ENCODE measurements at places on chromosomes 13 and 19.

- no peak for DNase-seq
Observed at GRCh38 chr13:91644806-91645205, 246.4 kb downstream of the GPC5 start.

GRCh38 chr13:51800486-51800885 lies 3.5 kb downstream of the DHRS12 start:
- DNase-seq: no peak

DNA sequence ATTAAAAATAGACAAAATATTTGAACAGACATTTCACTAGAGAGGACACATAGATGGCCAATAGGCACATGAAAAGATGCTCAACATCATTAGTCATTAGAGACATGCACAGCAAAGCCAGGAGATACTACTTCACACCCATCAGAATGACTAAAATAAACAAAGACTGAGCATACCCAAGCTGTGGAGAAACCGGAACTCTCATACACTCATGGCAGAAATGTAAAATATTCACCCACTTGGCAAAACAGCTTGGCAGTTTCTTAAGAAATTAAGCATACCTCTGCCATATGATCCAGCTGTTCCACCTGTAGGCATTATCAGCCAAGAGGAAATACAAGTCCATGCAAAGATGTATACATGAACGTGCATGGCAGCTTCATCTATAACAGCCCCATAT lies 213.4 kb downstream of the TSHZ3 start:
- no peak for DNase-seq

DNA sequence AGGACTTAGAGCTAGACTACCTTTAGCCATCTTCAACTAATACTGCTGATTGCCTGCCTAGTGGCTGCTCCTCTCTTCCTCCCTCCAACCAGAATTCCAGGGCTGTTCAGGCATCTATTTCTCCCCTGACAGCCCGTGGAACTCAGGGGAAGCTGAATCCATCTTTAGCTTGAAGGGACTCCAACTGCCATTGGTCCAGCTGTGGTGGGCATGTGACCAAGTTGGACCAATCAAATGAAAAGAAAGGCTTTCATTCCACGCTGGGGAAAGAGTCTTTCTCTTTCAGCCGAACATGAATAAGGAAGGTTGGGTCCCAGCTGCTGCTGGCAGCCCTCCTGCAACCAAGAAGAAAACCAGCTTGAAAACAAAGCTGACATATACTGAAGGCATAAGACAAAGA lies 168.5 kb upstream of the OBI1 start:
- no peak for DNase-seq

GRCh38 chr19:2056837-2057192 lies 5.8 kb upstream of the MKNK2 start:
- no peak for DNase-seq

- DNase-seq: no peak
Observed at GRCh38 chr19:18665771-18666202, 17.7 kb upstream of the CRTC1 start.

GRCh38 chr19:10008184-10008765 lies 2.0 kb downstream of the COL5A3 start:
- no peak for DNase-seq

- DNase-seq: peak; percentile 86
Observed at GRCh38 chr19:2474232-2475017, 1.5 kb upstream of the GADD45B start.

- DNase-seq: no peak
Observed at GRCh38 chr13:30881191-30881651, 24.9 kb upstream of the MEDAG start.

DNA sequence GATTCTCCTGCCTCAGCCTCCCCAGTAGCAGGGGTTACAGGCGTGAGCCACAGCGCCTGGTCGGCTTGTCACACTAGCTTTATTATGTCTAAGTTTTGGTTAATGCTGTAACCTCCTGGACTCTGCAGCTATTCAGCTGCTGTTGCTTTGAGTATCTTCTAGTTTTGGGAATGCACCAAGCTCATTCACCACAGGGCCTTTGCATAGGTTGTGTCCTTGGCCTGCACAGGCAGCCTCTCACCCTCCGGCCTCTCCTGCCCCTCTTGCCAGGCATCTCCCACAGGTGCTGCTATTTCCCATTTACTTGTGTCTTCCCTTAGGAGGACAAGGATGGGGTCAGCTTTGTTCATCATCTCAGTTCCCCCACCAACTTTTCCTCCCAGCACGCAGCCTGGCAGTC lies 2.4 kb upstream of the CCDC9 start:
- no peak for DNase-seq

- no peak for DNase-seq
Observed at GRCh38 chr13:101739382-101740178, 287.1 kb downstream of the ITGBL1 start.

GRCh38 chr13:24887759-24888158 lies 123.8 kb downstream of the RNF17 start:
- no peak for DNase-seq

GRCh38 chr13:26423629-26424028 lies 133.9 kb upstream of the WASF3 start:
- no peak for DNase-seq

GRCh38 chr13:48066310-48066989 lies 28.5 kb downstream of the MED4 start:
- DNase-seq: no peak

GRCh38 chr13:29888306-29888705 lies 37.9 kb upstream of the UBL3 start:
- no peak for DNase-seq

DNA sequence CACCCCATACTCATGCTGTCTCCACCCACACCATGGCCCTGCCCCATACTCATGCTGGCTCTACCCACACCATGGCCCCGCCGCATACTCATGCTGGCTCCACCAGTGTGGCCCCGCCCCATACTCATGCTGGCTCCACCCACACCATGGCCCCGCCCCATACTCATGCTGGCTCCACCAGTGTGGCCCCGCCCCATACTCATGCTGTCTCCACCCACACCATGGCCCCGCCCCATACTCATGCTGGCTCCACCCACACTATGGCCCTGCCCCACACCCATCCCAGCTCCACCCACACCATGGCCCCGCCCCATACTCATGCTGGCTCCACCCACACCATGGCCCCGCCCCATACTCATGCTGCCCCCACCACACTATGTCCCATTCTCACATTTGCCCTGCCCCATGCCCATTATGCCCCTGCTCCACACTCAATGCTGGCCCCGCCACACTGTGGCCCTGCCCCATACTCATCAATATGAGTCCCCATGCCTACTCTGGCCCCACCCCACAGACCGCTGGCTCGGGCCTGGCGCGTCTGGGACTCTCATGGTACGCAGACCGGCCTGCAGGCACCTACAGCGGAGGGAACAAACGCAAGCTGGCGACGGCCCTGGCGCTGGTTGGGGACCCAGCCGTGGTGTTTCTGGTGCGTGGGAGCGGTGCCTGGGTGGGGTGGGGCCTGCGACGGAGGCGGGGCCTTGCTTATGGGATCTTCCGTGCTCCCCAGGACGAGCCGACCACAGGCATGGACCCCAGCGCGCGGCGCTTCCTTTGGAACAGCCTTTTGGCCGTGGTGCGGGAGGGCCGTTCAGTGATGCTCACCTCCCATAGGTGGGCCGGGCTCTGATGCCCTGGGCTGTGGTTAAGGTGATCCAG lies 3.7 kb upstream of the ARHGAP45 start:
- DNase-seq: no peak

GRCh38 chr13:75960538-75960994 lies 324.4 kb downstream of the LMO7 start:
- DNase-seq: no peak

DNA sequence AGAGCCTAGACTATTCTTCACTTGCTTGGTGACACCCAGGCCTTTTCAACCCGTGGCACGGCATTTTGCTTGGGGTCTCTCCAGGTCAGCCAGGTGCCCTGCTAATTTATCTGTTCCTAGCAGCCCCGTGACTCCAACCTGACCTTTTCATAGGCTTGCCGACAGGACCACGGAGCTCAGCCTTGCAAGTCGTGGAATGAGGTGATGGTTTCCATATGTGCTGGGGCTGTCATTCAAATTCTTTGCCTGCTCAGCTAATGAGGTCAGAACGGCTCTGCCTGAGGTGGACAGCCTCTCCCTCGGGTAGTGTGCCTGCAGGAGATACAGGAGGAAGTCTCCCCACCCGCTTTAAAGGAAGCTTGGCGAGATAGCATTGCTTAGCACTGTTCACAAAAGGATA lies 61.0 kb downstream of the SHISA2 start:
- DNase-seq: no peak

GRCh38 chr19:32392901-32393300 lies 12.7 kb upstream of the DPY19L3 start:
- no peak for DNase-seq

DNA sequence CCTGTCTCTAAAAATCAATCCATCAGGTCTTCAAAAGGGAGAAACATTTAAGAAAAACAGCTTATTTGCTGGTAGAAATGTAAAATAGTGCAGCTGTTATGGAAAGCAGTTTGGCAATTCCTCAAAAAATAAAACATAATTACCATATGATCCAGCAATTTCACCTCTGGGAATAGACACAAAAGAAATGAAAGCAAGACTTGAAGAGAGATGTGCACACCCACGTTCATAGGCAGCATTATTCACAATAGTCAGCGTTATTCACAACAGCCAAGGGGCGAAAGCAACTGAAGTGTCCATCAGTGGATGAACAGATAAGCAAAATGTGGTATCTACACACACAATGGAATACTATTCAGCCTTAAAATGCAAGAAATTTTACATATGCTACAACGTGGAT lies 45.1 kb upstream of the DOCK9 start:
- DNase-seq: no peak

- no peak for DNase-seq
Observed at GRCh38 chr13:80237646-80238045, 103.3 kb downstream of the SPRY2 start.

DNA sequence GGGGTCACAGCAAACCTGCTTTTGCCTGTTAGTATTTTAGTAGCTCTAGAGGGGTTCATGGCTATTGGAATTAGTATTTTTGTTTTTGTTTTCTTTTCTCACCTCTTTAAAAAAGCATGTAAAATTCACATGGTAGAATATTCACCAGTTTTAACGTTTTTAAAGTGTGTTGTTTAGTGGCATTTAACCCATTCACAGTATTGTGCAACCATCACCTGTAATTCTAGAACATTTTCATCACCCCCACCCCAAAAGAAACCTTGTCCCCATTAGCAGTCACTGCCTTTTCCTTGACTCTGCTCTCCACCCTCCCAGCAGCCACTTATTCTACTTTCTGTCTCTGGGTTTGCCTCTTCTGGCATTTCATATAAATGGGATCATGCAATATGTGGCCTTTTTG lies 39.8 kb downstream of the GATAD2A start:
- DNase-seq: no peak

DNA sequence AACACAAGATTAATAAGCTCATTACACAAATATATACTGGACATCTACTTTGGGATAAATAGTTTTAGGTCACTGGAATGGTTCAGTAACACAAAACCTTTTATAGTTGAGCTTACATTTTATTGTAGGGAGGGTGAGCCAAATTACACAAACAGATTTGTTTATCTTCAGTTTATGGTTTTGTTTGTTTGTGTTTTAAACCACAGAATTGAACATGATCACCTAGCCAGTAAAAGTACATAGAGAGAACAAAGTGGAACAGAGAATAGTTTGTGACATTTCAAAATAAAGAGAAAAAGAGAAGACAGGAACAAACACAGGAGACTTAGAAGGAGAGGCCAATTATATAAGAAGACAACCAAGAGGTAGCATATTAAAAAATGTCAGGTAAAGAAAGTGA lies 1930.2 kb upstream of the PCDH20 start:
- no peak for DNase-seq

DNA sequence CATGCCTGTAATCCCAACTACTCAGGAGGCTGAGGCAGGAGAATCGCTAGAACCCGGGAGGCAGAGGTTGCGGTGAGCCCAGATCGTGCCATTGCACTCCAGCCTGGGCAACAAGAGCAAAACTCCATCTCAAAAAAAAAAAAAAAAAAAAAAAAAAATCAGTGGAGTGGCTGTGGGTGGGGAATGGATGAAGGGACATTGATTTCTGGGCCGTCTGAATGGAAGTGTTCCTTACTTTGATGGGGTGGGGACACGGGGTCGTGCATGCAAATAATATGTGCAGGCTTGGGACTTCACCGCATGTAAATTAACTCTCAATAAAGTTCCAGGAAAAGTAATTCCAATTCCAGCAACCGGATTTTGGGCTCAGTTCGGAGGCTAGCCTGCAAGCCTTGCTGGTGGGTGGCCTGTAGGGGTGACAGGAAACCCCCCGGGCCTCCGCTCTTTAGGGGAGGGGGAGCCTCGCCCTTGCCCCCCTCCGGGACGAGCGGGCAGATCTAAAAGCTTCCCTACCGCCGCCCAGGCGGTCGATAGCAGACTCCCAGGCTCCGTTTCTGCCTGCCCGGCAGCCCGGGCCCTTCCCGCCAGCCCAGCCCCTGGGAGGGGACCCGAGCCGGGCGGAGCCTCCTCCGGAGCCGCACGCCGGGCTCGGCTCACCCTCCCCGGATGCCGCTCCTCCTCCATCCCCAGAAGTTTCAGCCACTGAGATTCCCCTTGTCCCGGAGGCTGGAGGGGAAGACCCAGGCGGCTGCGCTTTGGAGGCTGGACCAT lies 48.0 kb upstream of the ADGRE5 start:
- DNase-seq: no peak

DNA sequence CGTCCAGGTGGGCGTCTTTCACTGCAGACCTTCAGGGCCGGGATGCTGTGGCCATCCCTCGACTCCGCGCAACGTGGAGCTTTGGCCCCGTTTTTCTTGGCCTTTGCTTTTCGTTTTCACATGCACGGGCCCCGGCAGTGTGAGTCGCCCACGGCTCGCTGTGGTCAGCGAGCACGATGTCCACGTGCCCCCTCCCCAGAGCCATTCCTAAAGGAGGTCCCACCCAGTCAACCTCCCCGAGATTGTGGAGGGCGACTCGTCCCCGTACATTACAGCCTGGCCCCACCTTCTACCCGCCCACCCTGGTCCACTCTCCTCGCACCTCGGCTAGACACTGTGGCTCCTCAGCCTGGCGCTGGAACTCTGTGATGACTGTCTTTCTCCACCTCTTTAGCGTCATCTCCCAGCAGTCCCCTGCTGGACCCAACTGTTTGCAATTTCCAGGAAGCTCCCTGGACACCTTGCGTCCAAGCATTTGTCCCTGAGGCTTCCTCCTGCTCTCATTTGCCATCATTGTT lies 405 bp downstream of the ZNF446 start:
- DNase-seq: no peak
